ENCODE measurements at places on chromosomes 7 and 10.

- peak; percentile 36 for DNase-seq
Measured at GRCh38 chr7:1432411-1433082, 26.7 kb downstream of the MICALL2 start.

- DNase-seq, result no peak
Measured at GRCh38 chr10:125757742-125758141, 17.9 kb downstream of the MMP21 start.

DNA sequence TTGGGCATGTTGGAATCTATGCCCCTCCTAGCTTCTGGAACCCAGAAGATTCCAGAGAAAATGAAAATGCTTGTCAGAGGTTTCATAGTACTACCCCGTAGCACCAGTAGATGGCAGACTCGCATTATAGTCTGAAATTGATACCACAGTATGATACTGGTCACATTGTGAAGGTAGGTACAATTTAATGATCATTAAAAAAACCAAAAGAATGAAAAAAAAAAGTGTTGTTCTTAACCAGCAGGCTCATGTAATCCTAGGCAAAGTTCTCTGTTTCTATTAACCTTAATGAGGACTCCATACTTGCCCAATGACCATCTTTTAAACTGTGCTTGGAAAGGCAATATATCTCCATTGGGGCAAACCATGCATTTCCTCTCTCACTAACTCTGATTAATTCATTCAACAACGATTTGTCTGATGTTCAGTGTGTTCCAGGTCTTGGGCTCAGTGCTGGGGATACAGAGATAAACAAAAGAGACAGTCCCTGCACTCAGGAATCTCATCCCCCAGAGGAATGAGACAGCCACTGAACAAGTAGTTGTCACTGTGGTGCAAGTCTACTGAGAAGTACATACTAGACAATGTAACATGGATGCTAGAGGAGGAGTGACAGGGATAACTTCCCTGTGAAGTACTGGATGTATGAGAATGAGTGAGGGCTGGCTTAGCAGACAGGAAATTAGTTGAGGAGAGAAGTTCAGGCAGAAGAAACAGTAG lies 223.5 kb upstream of the PHYHIPL start:
- peak; percentile 3 for DNase-seq

DNA sequence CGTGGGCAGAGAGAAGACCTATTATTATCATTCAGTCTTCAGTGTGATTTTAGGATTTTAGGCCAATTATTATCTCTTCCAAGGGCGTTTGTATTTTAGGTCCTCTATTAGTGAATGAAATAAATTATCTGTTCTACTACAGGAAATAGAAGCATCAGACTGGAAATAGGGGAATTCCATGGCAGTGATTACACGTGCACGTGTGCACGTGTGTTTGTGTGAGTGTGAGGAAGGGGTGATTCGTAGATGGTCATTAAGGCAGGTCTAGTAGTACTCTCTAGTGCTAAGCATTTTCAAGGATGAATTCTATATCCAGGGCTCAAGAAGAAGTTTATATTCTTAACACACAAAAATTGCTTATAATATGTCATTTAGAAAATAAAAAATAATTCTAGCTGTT lies 623.2 kb downstream of the GATA3 start:
- DNase-seq, result no peak

- DNase-seq, result no peak
Measured at GRCh38 chr7:101911800-101912715, 94.6 kb downstream of the CUX1 start.

DNA sequence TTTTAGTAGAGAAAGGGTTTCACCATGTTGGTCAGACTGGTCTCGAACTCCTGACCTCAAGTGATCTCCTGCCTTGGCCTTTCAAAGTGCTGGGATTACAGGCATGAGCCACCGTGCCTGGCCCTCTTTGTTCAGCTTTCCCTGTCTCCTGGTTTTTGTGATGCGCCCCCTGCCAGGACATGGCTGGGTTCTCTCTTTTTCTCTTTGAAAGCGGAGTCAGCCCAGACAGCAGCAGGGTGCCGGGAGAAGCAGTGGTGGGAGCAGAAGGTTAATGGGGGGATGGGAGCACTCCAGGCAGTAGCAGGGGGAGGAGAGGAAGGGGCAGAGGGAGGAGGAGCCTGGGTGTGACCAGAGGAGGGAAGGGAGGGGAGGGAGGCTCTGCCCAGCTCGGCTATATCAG lies 1.8 kb downstream of the MUC3A start:
- DNase-seq, result no peak

GRCh38 chr10:3734111-3734510 lies 50.9 kb downstream of the KLF6 start:
- no peak for DNase-seq

Measured in T1000 (cell line).